Islet precursor cell (in vitro differentiated cells): ENCODE measurements at places on chromosomes 7 and 10.

DNA sequence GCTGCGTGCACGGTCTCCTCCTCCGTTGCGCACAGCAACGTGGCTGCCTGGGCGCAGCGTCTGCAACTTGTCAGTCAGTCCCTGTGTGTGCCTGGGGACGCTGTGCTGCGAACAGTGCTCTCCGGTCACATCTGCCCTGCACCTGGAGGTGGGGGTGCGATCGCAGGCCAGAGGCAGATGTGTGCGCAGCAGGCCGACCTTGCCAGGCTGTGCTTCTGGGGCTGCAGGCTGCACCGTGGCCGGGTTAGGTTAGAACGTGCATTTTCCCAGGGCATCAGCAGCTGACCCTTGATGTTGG, 8.2 kb upstream of the GET4 start:
- no peak for DNase-seq

- DNase-seq: no peak
These were observed 17.0 kb downstream of the PNLIPRP3 start for GRCh38 chr10:116444527-116445142.

GRCh38 chr10:3765146-3765545, 19.9 kb downstream of the KLF6 start:
- DNase-seq: peak; percentile 32

DNA sequence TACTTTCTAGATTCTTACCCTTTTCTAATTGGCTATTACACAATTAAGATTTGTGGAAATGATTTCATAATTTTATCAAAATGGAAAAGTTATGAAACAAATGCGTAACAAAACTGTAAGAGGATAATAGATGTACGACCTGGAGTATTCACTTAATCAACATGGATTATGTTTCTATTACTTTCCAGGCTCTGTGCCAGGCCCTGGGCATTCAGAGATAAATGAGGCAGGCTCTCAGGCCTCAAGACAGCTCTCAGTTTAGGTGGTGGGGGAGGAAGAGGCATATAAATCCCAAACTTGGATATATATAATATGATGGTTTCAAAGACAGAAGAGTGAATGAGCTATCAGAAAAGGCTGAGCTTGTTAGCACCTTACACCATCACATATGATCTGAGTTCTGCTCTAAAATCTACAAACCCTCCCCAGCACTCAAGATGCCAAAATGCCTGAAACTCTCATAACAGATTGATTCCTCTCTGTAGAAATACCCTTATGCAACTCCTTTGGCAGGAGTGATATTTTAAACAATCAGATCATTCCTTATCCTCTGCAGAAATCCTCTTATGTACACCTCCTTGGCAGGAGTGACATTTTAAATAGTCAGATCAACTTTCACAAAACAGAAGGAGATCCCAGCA, 42.5 kb downstream of the ACBD5 start:
- no peak for DNase-seq

GRCh38 chr7:92567460-92567859, 22.7 kb downstream of the FAM133B start:
- DNase-seq: no peak

GRCh38 chr10:78726171-78726570, 342.6 kb upstream of the ZMIZ1 start:
- DNase-seq: peak; percentile 66
